NCI-H526 treated with DMSO at 0.1 percent for 48 hours (cell line): ENCODE measurements at places on chromosomes 3 and 15.
A peak's percentile ranks its signal among the peaks of the same experiment; 100 is the strongest.

GRCh38 chr3:187821616-187822317, 76.5 kb upstream of the BCL6 start:
- no peak for DNase-seq

DNA sequence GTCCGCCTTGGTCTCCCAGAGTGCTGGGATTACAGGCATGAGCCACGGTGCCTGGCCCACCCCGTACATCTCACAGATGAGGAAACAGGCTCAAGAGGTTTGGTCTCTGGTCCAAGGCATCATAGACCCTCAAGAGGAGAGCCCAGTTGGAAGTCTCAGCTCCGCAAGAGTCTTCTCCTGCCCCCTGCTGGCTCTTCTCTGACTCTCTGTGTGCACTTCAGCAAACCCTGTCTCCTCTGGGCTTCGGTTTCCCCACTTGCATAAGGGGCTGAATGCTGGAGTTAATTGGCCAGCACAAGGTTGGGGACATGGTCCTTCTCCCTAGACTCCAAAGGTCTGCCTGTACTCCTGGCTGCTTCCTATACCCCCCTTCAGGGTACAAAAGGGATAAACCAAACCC, 3.9 kb downstream of the MST1R start:
- DNase-seq = no peak

DNA sequence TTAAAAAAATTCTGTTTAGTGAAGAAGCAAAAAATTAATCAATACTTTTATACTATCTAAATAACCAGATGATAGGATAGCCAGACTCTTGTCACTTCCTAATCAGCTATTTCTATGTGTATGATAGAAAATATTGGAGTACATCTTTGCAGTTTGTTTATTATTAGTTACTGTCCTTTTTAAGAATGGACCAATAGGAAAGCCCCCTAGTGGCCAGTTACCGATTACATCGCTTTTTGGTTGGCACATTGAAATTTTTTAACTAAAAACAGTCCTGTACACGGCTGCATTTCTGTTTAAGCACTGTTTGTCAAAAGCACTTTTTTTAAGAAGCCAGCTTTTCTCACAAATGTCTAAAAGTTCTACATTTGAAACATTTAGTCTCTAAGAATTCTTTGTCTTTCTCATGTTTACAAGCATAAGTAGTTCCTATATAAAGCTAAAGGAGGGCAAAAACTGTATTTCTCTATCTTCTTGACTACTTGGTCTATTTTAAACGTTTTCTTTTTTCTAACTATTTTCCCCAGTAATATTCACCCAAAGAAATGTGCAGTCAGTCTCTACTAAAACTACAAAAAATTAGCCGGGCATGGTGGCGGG, 253.2 kb upstream of the LRTM1 start:
- DNase-seq = peak; percentile 0

DNA sequence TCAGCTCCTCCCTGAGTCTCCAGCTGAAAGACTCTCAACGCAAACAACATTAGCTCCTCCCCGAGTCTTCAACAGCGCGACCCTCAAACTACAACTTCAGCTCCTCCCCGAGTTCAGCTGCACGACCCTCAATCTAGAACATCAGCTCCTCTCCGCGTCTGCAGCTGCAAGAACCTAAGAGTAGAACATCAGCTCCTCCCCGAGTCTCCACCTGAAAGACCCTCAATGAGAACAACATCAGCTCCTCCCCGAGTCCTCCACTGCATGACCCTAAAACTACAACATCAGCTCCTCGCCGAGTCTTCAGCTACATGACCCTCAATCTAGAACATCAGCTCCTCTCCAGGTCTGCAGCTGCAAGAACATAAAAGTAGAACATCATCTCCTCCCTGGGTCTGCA, 78.3 kb downstream of the TFRC start:
- DNase-seq = no peak

- no peak for DNase-seq
Measured at GRCh38 chr3:87161013-87161412, 66.1 kb upstream of the CHMP2B start.

DNA sequence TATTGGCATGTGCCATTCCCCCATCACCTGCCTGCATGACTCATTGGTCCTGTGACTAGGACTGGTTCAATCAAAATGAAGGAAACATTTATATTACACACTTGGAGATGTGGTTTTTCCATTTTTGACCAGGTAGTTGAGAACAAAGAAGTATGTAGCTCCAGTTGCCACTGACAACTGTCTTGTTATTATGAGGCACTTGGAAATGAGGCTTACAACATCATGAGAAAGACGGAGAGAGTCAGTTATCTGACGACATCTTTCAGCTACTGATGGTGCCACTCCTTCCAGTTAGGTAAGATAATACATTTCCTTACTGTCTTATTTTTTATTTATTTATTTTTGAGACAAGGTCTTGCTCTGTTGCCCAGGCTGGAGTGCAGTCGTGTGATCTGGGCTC, 21.8 kb upstream of the PROK2 start:
- no peak for DNase-seq

- DNase-seq = no peak
Measured at GRCh38 chr3:150020527-150020926, 49.8 kb upstream of the PFN2 start.

GRCh38 chr15:98953000-98953787, 54.4 kb downstream of the PGPEP1L start:
- DNase-seq = no peak

- no peak for DNase-seq
Measured at GRCh38 chr3:165837058-165837525, at the start of gene BCHE. Gene BCHE, minus strand, starts transcription at chr3:165837423. Its CDS starts 6,390 bp downstream, at chr3:165831033.

- no peak for DNase-seq
Measured at GRCh38 chr3:32136703-32137102, 30.3 kb downstream of the GPD1L start.

GRCh38 chr15:52257734-52258062, 37.9 kb downstream of the MYO5C start:
- DNase-seq = peak; percentile 18

- DNase-seq = no peak
Measured at GRCh38 chr3:72694398-72694797, 153.8 kb downstream of the SHQ1 start.

GRCh38 chr15:37138591-37139215, 38.4 kb upstream of the MEIS2 start:
- no peak for DNase-seq

GRCh38 chr15:69032703-69033373, 18.3 kb downstream of the NOX5 start:
- DNase-seq = no peak
